ENCODE measurements at places on chromosomes 4 and X.

DNA sequence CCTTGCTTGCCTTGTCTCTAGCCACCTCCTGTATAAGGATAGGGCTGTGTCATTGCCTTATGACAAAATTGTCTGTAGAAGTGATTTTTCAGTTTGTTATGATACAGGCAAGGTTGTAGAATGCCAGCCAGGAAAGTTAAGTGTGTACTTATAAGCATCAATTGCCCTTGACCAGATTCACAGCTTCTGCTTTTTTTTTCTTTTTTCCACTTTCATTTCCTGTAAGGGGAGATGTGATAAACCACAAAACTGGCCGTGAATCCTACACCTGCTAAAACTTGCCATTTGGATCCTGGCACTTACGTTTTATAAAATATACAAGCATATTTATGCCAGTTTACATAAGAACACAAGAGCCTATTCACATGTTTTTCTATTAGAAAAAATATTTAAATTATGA is 35.0 kb upstream of the BMPR1B start:
- DNase-seq, result peak; percentile 3

GRCh38 chr4:6115746-6116586 is 84.4 kb downstream of the JAKMIP1 start:
- no peak for DNase-seq

- no peak for DNase-seq
These were observed 954.0 kb upstream of the TENM3 start for GRCh38 chr4:181289198-181289597.

- DNase-seq, result peak; percentile 55
These were observed 105.9 kb upstream of the SLC7A11 start for GRCh38 chr4:138348055-138348454.

GRCh38 chr4:140568507-140569306 is at the start of gene UCP1:
UCP1 (minus strand) TSS chr4:140568961; CDS start chr4:140568729, 232 bp downstream.
- no peak for DNase-seq
